ENCODE measurements at places on chromosomes 6 and 20.

DNA sequence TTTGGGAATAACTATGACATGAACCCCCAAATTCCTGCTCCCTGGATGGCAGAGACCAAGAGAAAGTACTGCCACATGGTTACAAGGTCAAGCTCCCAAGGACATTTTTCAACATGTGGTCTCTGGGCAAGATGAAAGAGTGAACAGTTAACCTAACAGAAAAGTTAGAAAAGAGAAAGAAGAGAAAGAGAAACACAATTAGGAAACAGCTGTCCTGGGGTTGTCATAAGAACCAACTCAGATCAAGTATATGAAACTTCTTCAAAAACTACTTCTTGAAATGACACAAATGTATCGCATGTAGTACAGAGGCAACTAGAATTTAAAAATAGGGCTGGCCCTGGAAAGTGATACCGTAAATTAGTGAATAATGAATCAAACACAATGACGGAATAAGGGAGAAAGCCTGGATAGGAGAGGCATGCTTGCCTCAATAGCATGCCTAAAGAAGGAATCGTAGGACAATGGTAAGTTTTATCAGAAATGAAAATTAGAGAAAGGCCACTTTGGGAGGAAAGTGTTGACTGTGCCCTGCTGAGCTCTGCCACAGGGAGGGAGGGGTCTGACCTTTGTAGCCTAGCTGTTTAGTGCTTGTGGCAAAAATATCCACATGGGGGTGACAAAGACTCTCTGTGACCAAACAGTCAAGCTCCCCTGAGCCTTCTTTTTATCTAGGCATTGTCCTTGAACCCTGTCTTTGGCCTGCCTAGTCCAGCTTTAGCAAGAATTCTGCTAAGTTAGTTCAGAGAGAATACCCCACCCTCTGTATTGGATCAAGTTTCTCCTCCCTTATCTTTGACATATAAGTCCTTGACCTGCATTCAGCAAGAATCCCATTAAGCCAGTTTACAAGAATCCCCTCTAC, 4.3 kb upstream of the DCBLD1 start:
- no peak for DNase-seq

DNA sequence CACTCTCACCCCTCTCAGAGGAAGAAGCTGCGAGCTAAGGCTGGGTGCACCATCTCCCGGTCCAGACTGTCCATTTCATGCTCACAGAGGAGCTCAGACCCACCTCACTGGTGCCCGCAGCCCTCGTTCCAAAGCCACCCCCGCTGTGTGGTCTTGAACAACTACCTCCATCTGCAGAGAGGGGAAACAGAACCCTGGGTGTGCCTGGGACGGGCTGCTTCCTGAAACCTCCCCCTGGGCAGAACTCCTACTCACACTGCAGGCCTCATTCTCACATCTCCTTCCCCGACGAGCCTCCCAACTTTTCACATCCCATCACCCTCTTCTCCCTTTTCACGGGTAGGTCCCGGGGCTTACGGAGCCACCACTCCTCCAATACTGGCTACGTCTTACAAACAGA, 18.1 kb downstream of the PMEPA1 start:
- no peak for DNase-seq

- no peak for DNase-seq
Observed at GRCh38 chr6:40727271-40727670, 140.1 kb upstream of the LRFN2 start.

DNA sequence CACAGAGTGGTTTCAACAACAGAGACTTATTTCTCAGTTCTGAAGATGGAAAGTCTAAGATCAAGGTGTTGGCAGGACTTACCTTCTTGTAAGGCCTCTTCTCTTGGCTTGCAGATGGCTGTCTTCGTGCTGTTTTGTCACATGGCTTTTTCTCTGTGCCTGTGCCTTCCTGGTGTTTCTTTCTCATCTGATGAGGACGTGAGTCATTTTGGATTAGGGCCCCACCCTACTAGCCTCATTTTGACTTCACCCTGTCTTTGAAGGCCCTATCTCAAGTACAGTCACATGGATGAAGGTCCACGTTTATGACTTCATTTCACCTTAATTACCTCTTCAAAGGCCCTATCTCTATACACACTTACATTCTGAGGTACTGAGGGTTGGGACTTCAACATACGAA, 41.4 kb upstream of the LAMA2 start:
- DNase-seq = no peak
